ENCODE measurements at places on chromosomes 12 and 14.

- DNase-seq = no peak
Observed at GRCh38 chr12:20415028-20415427, 46.7 kb downstream of the PDE3A start.

- no peak for DNase-seq
Observed at GRCh38 chr12:85625467-85625866, 210.7 kb downstream of the RASSF9 start.

GRCh38 chr12:68587448-68587873 lies 23.2 kb upstream of the RAP1B start:
- no peak for DNase-seq

DNA sequence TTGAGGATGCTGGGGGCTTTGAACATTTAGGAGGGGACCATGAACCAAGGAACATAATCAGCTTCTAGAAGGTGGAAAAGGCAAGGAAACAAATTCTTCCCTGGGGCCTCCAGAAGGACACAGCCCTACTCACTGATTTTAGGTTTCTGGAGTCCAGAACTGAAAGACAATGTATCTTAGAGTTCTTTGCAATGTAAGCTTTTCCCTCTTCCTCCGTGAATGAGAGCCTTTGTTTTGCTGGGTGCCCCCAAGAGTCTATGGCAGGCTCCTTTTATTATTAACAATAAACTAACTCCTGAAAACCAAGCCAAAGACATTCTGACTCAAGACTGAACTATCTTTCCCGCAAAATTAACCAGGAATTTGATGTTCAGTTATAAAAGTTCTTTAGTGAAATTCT lies 204.1 kb downstream of the STXBP6 start:
- DNase-seq = peak; percentile 30

DNA sequence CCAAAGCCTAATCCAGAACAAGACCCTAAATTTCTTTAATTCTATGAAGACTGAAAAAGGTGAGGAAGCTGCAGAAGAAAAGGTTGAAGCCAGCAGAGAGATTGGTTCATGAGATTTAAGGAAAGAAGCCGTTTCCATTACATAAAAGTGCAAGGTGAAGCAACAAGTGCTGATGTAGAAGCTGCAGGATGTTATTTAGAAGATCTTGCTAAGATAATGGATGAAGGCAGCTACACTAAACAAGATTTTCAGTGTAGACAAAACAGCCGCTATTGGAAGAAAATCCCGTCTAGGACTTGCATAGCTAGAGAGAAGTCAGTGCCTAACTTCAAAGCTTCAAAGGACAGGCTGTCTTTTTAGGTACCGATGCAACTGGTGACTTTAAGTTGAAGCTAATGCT lies 65.4 kb upstream of the AMIGO2 start:
- no peak for DNase-seq

GRCh38 chr12:82855872-82856271 lies 169.2 kb downstream of the TMTC2 start:
- no peak for DNase-seq

DNA sequence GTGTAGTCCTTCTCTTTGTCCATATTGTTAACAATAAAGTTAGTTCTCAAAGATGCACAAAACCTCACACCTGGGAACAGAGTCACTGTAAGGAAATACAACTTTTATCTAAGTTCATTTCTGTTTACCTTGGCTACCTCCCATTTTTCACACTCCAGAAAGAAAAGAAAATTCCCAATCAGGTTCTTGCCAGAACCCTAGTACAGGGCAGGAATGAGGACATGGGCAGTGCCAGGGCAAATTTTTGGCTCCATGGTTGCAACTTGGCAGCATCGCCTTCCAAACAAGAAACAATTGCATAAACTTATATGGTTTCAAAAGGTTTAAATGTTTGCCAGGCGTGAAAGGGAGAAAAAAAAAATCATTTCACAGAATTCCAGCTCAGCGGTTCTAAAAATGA lies 296.3 kb upstream of the PRKD1 start:
- DNase-seq = no peak

DNA sequence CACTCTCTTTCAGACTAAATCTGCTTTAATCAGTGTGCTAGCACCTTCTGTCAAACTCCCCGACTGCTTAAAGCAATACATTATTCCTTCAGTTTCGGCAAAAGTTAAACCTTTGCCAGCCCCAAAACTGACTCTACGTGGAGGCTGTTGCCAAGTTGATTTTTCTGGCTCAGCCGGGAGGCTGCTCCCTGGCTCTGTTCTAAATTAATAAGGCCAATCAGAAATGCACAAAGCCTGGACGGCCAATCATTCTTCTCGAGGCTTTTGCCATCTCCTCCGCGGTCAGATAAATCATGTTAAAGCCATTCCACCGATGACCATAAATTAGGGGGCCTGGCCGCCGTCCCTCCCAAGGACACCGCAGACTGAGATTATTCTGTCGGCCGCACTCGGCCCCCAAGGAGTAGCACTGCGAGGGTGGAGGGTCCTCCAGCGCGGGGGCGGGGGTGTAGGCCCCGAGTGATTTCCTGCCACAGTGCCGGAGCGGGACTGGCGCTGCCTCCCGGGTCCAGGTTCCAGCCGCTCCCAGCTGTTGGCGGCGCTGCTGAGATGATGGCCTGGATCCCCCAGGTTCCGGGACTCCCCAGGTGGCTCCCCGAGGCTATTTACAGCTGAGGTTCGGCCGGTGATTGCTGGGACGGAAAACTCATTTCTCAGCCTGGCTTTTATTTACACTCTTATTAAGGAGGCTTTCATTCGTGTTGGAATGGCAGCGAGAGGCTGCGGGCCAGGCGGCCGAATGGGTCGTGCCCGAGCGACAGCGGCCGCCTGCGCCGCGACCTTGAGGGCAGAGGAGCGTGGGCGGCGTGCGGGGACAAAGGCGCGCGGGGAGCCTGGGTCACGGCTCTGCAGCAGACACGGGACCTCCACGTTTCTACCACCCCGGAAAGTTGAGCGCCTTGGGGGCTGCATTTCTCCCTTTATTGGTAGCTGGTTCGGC lies 165.1 kb downstream of the MON2 start:
- DNase-seq = no peak

DNA sequence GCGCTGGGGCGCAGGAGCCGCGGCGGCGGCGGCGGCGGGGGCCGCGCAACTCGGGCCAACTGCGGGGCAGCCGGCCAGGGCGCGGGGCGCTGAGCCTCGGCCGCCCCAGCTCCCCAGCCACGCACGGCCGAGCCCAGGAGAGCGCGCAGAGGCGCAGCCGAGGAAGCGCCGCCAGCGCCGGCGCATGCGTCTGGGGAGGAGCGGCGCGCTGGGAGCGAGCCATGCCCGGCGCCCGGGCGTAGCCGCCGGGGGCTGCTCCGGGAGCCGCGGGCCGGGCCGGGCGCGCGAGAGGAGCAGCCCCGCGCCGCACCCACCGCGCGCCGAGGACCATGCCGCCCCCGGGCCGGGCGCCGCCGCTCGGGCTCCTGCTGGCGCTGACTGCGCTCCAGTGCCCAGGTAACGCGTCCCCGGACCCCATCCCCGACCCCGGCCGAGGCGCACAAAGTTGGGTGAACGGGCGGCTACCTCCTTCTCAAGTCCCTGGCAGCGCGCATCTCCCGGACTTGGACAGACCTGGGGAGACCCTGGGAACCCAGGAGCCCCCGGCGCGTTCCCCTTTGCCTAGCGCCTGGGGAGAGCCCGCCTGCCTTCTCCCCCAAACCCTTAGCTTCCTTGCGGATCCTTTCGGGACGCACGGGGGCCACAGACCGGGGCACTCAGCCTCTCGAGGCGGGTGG lies 121.4 kb downstream of the AACS start:
- DNase-seq = no peak

GRCh38 chr12:92735131-92735721 lies 32.4 kb downstream of the PLEKHG7 start:
- DNase-seq = peak; percentile 61

GRCh38 chr12:93624595-93625294 lies 52.3 kb downstream of the SOCS2 start:
- peak; percentile 83 for DNase-seq

- DNase-seq = peak; percentile 88
Observed at GRCh38 chr14:58455593-58456265, 28.2 kb downstream of the KIAA0586 start.

DNA sequence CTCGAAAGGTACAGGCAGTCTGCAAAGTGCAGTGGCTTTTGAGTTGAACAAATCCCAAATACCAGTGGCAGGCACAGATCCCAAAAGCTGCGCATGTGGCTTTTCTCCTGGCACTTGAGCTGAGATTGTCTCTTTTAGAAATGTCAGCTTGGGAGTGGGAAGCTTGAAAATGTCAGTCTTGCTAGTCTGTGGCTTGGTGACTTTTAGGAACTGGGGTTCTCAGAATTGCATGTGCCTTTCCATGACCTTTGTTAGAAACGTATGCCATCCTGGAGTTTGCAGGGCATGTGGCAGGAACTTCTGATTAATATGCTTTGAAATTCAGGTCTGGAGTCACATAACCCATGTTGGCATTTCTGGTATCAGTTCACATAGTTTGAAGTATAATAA lies 182.1 kb downstream of the CHST11 start:
- no peak for DNase-seq

DNA sequence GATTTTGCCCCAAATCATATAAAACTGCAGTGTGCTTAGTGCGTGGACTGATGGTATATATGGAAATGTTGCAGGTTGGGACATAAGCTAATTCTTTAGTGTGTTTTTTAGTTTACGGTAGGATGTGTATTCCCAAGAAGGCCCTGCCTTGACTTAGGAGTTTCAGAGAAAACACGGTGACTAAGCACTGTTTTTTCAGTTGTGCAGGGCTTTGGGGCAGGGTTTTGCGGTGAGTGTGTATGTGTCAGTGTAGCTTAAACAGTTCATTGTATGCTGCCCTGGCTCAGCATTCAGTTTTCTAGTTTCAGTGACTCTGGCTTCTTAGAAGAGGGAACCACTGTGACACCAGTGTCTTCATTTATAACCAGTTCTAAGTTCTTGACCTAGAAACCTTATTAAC lies 101.2 kb downstream of the AKAP6 start:
- DNase-seq = no peak

DNA sequence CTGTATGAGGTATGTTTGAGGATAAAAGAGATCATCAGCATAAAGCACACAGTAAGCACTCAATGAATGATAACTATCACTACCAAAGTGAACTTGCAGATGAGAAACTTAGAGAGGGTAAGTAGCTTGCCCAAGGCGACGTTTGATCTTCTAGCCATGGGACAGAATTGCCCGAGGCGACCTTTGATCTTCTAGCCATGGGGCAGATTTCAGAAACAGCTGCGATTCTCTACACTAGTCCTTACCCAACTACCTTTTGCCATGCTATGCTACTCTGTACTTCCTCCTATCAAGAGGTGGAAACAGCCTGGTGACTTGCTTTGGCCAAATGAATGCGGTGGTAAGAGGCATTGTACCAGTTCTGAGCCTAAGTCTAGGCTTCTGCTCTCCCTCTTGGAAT lies 23.7 kb upstream of the NT5DC3 start:
- no peak for DNase-seq

- DNase-seq = peak; percentile 89
Observed at GRCh38 chr12:53746592-53747092, 5.1 kb downstream of the CISTR start.

DNA sequence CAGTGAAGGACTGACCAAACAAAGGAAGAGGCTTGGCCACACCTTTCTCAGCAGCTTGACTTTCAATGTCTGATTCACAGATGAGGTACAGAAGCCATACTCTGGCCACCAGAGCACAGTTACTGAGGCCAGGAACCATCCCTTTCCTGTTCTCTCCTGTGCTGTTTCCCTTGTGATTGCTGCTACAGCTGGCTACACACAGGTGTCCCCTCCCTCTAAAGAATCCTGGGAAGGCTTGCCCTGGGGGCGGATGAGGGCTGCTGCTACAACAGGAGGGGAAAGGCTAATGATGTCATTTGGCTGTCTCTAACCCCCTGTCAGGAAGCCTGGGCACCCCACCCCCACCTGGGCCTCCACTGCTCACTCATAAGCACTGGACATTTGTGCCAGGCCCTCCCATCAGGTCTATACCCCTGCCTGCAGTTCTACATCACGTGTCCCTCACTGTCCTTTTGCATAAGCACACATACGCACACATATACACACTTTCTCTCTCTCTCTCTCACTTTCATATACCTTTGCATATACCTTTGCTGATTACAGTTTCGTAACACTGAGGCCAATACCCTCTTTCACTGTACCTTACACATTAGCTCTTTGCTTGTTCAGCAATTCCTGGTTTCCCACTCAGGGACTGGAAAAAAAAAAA lies 41.4 kb downstream of the PRPF40B start:
- no peak for DNase-seq

GRCh38 chr12:91774434-91774921 lies 371.2 kb downstream of the BTG1 start:
- DNase-seq = peak; percentile 18

GRCh38 chr14:105135700-105136395 lies 32.7 kb downstream of the JAG2 start:
- DNase-seq = no peak

GRCh38 chr12:89177802-89178395 lies 174.4 kb downstream of the DUSP6 start:
- no peak for DNase-seq

DNA sequence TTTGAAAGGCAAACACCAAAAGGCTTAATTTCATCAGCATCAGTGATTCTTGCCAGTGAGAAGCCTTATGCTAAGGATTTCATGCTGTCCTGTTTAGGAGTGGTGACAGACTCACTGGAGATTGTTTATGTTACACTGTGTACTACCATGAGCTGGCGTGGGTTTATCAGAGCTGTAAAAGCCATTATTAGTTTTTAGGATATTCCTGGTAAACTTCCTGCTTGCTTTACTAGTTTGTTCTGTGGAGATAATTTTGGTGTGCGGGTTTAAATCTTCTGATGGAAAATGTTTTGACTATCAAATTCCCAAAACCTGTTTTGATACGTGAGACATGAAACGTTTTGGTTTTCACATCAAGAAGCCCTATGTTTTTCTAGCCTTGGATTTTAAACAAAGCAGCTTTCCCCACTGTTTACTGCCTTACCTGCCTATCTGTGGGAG lies 15.2 kb downstream of the PPFIBP1 start:
- no peak for DNase-seq

DNA sequence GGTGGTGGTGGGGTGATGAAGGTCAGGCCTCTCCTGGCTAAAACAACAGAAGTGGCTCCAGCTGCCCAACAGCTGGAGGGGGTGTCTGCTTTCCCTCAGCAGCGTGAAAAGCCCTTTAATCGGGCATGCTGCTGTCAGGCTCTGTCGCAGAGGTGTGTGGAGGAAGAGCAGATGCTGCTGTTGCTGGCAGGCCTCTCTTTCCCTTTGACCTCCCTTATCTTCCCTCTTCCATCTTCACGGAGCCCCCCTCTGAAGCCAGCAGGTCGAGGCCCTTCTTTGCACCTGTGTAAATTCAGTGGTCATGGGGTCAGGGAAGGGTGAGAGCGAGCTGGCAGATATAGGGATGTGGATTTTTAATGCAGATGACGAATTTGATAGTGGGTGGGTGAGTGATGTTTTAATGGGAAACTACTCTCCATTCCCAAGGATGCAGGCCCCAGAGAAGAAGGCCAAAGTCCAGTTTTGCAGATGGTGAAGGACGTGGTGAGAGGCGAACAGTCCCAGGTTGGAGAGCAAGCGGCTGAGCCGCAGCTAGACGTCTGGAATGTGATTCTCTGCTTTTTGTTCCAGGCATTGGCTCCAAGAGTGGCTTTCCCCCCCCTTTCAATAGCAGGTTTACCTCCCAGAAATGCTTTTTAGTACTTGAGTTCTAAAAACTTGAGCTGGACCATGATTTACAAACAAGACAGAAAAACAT lies 64.0 kb downstream of the SMOC1 start:
- no peak for DNase-seq

GRCh38 chr12:124675881-124676713 lies 108.7 kb upstream of the NCOR2 start:
- no peak for DNase-seq
